ENCODE measurements at places on chromosomes 16 and 17.

DNA sequence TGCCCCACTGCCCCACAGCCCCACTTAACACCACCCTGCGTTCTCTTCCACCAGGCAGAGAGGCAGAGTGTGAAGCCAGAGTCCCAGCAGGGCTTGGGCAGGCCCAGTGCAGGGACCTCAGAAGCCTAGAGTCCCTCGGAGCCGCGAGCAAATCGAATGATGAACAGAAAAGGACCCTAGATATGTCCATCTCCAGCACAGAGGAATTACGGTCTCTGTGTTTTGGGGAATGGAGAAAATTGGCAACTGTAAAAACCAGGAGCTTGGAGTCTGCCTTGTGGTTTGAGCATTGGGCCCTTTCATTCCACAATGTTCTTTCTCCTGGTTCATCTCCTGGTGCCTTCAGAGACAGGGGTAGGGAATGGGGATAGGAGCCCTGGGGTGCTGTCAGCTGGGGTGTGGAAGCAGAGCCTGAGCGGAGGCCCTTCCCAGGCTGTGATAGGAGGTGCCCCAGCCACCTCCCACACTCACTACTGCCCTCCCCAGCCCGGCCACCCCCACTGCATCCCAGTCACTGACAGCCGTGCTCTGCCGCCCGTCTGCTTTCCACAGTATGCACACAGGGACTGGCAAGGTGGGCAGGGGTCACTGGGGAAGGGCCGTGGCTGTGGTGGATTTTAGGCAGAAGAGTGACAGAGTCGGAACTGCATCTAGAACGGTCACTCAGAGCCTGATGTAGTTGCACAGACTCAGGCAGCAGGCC, 26.7 kb downstream of the TBX4 start:
- no peak for DNase-seq

DNA sequence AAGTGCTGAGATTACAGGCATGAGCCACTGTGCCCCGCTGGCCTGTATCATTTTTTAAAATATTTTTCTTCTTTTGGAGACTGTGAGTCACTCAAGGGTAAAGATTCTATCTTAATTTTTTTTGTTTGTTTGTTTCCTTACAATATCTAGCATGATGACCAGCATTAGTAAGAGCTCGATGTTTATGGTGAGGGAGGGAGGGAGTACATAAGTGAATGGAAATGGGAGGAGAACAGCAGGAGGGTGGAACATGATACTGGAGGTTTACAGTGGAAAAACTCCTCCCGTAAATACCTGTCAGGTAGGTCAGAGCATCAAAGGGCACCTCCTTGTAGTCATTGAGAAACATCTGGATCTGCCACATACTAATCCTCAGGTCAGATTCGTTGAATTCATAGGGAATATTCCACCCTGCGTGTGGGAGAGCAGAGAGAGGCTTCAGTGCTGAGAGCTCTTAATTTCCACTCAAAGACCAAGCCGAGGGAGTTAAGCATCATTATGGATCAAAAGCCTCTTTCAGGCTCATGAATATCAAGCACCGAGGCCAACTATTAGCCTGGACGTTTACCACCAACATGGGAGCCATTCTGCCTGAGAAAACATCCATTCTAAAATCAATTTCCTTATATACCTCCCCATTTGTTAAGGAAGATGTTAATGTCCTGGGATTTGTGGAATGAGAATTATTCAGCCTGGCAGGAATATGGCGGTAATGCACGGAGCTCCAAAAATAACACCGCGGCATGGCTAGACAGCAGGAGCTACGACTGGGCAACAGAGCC, 51.8 kb downstream of the LYRM1 start:
- no peak for DNase-seq

- DNase-seq: no peak
These were observed 1.6 kb downstream of the UNC119 start for GRCh38 chr17:28550858-28551257.

- DNase-seq: no peak
These were observed 105.2 kb downstream of the CLEC16A start for GRCh38 chr16:11049396-11050059.

GRCh38 chr16:90077240-90077756, at the start of gene PRDM7:
Gene PRDM7, minus strand, starts transcription at chr16:90077331. Its CDS starts 1,421 bp downstream, at chr16:90075910.
- DNase-seq: peak; percentile 99
